DMS153 (cell line): ENCODE measurements at places on chromosomes 3 and 15.

DNA sequence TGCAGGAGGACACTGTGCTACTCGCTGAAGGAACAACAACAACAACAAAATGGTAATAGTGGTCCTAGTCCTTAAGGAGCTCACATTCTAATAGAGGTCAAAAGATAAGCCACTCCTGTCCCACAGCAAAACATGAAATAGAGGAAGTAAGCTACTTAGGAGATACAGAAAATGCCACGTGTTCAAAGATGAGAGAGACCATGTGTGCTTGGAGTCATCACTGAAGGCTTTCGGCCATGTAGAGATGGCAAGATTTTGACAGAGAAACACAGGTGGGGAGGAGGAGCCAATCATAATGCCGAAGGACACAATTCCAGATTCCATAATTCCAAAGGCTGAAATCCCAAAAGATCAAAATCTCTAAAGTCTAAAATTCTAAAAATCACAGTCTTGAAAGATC lies 24.8 kb upstream of the RIOX2 start:
- DNase-seq, result no peak

DNA sequence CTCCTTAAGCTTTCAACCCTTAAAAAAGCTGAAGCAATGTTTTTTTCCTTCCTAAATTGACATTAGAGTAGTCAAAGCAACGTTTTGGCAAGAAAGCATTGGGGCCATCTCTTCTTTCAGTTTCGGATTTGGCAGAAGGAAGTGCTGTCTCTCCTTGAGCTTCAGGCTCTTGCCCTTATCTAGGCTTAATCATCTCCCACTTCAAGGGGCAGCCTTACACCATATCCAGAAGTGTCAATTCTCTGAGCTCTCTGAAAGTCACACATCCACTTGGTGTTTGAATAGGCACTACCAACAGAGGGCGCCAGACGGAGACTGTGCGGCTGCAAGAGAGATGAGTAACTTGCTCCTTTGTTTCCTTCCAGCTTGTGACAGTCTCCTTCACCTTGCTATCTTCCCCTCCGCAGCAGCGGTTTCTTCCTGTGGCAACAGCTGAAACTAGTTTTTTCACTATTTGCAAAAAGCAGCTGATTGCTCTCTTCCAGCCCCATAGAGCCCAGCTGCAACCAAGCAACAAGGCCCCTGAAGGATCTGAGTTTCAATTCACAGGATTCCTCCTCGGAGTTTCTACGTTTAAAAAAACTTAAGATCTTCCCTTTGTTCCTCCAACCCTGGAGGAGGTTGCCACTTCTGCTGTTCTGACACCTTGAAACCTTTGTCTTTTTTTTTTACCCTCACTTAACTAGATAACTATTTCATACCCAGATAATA lies 147.0 kb upstream of the SLCO3A1 start:
- DNase-seq, result peak; percentile 52

DNA sequence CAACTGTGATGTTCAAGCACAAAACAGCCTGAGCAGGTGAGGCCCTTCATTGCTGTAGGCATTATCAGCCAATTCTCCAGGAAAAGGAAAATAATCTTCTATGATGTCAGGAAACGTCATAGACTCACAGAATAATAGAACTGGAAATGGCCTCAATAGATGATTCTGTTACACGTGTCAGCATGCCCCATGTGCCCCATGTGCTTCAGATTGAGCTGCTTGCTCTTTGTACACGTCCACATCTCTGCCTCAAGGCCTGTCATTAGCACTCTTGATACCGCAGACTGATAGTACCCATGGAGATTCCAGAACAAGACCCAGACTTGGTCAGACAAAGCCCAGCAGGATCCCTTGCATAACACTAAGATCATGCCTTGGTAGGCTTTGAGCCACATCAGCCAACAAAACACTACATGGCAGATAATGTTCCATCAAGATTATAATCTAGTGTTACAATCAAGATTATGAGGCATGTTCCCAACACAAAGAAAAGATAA lies 95.9 kb downstream of the MEIS2 start:
- no peak for DNase-seq

DNA sequence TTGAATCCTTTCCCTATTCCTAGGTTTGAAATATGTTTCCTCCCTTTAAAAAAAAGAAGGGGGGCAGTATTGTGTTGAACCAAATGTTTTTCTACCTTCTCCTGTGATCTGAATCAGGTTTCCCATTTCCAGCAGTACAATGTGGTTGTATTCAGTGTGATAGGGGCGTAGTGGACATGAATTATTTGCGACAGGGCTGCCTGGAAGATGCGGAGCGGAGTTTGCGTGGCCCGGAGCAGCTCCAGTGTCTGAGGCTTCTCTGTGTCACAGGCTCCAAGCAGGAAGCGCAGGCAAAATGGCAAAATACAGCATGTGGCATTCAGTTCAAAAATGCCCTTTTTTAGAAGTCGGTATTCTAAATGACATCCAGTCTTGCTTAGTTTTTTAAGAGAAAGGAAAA lies 154.4 kb downstream of the PGPEP1L start:
- DNase-seq, result peak; percentile 61

DNA sequence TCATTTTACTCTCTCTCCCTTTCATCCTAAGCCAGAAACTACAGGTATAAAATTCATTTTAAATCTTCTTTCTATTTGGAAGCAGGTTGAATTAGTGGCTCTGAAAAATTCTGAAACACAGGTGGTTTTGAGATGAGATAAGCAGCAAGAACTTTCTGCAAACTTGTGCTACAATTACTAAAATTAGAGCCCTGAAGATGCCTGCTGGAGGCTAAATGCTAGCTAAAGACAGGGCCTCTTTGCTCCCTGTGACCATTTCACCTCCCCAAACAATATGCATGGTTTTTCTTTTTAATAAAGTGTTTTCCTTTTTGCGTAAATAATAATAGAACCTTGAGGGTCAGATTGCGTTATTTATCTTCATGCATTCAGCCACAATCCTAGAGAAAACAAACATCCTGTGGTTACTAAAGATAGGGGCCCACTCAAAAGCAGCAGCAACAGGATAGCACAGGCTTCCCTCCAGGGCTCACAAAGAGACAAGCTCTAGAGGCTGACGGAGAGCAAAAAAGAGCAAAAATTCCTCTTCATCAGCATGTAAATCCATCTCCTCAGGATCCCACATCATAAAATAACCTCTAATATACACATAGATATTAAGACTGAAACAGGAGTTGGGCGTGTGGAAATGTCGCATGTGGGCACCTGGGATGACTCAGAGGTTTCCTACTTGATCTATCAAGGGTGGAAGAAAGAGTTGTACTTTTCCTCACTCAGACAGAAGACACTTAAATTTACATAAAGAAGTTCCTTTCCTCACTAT lies 26.5 kb upstream of the CP start:
- no peak for DNase-seq

- no peak for DNase-seq
Measured at GRCh38 chr15:54560417-54560816, 582.2 kb downstream of the UNC13C start.

- DNase-seq, result no peak
Measured at GRCh38 chr15:31487811-31488436, 161.3 kb downstream of the KLF13 start.

DNA sequence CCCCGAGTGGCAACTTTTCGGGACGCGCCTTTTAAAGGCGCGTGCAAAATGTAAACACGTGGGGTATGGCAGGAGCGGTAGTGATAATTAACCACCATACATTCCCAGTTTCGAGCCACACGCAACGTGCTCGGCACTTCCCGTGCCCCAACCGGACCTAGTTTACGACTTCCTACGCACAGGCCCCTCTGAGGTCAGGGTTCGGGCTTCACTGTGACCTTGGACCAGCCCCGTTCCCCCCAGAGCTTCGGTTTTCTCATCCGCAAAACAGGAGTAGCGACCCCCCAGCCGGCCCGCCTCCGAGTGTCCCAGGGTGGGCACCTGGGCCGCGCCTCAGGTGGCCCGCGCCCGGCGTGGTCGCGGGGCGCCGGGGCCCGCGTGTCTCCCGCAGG lies 451 bp downstream of the CHCHD4 start:
- no peak for DNase-seq

- no peak for DNase-seq
Measured at GRCh38 chr3:133655731-133656515, 5.8 kb downstream of the TOPBP1 start.

DNA sequence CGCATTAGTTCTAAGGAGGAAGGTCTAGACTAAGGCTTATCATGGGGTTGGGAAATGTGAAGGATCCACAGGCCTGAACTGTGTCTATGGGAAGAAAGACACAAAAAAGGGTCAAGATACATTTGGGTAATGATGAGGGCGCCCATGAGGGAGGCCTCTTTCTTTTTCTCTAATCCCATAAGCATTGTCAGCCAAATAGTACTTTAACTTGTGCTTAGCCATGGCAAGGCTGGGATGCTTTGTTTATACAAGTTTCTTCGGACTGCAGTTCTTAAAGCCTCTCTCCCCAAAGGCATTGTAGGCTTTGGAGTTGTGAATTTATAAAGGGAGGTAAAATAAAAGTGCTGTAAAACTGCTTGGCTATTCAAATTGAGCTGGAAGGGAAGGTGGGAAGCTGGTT lies 23.4 kb downstream of the ARMC8 start:
- no peak for DNase-seq

- DNase-seq, result no peak
Measured at GRCh38 chr3:114887806-114888205, 259.3 kb downstream of the ZBTB20 start.

DNA sequence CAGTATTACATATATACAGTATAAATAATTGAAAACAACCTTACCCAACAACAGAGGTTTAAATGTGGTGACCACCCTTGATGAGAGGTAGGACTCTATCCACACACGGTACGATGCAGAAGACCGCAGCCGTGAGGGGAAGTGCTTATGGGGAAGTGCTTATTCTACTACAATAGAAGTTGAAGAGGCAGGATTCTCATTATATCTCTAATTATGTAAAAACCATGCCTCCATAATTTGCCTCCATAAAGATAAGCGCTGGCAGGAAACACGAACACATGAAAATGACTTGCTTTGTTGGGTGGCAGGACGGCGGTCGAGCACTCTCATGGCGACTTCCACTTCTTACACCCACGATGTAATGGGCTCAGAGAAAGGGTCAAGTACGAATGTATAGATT lies 7.2 kb upstream of the MUC13 start:
- DNase-seq, result no peak

DNA sequence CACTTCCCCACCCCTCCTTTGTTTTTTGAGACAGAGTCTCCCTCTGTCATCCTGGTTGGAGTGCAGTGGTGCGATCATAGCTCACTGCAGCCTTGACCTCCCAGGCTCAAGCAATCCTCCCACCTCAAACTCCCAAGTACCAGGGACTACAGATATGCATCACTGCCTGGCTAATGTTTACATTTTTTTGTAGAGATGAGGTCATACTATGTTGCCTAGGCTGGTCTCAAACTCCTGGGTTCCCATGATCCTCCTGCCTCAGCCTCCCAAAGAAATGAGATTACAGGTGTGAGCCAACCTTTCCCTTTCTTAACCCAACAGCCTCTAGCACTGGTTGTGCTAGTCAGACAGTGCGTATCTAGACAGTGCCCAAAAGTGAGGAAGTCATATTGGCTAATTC lies 6.4 kb upstream of the GATM start:
- DNase-seq, result no peak

- DNase-seq, result no peak
Measured at GRCh38 chr3:142633073-142633472, 36.9 kb downstream of the PLS1 start.

- no peak for DNase-seq
Measured at GRCh38 chr3:79810092-79810491, 42.3 kb upstream of the ROBO1 start.

- no peak for DNase-seq
Measured at GRCh38 chr3:170724599-170725280, 138.9 kb upstream of the SLC7A14 start.

GRCh38 chr15:87357637-87358313 lies 898.8 kb downstream of the NTRK3 start:
- DNase-seq, result no peak

DNA sequence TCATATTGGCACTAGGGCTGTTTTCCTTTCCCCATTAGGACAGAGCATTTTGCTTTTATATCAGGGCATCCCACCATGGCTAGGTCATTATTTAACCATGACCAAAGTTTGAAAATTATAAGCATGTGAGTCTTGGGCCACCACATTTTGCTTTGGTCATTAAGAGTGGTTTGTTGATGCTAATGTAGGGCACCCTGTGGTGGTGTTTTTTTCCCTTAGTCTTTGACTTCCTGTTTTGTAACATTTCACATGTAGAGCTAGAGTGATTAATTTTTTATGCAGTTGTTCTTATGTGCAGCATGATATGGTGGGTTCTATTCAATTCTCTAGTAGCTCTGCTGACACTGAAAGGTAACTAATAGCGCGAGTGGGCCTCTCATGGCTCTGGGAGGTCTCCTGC lies 249.6 kb upstream of the ROBO1 start:
- no peak for DNase-seq

DNA sequence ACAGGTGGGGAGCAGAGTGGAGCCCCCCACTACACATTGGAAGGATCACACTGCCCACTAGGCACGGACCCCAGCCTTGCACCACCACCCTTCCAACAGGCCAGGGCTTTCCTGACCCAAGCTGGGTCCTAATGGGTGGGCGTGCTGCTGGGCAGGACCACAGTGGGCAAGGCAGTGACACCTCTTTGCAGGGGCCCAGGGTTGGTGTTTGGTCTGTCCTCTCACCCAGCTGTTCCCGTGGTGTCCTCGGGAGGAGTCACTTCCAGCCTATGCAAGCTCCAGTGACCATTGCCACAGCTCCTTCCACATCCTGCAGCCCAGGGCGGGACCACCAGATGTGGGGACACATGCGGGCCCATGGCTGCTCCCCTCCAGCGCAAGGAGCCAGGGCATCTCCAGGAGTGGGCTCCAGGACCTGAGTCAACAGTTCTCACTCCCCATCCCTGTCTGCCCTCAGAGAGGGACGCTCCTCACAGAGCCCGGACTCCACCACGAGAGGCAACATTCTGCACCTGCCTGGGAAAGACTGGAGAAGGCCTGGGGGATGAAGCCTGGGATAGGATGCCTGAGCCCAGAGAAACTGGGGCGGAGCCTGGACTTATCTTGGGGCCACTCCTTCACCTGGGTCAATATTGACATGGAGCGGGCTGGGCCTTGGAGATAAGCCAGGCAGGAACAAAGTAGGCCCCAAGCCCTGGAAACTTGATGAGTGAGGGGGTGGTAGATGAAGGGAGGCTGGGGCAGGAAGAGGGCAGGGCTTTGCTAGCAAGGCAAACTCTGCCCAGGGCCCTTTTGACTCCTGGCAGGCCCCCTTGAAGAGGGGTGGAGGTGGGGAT lies 3.9 kb upstream of the VILL start:
- no peak for DNase-seq

- no peak for DNase-seq
Measured at GRCh38 chr3:98994128-98994762, 92.8 kb upstream of the DCBLD2 start.

DNA sequence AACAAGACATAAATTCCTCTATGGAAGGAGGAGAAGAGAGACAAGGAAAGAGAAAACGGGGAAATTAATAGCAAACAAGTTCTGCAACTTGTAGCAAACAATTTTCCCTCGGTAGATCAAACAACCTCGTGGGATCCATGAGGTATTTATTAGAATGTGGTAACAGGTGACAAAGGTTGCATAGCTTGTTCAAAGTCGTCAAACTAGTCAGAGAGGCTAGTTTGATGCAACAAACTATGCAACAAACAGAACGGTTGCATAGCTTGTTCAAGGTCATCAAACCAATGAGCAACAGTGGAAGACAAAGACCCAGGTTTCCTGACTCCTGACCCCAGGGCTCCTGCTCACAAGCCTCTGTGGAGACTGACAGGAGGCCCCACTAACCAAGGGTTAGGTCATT lies 20.7 kb downstream of the MB21D2 start:
- DNase-seq, result no peak

GRCh38 chr3:10081871-10082270 lies 26.2 kb downstream of the FANCD2OS start:
- DNase-seq, result no peak
